ENCODE measurements at places on chromosomes 3 and 15.

DNA sequence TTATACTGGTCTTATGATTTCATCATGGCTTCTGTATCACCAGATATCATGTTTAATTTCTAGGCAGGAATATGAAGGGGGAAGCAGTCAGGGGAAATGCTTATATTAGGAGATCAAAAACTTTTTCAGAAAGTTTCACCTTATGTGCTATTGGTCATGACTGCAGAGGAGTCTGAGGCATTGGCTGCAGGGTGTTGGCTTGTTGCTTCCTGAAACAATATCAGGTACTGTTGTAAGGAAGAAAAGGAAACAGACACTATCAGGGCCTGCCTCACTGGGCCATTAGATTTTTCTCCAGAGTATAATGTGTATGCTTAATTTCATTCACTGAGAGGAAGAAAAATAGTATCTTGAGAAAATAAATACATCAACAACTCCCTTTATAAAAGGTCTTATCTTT lies 34.7 kb downstream of the LEKR1 start:
- no peak for DNase-seq

DNA sequence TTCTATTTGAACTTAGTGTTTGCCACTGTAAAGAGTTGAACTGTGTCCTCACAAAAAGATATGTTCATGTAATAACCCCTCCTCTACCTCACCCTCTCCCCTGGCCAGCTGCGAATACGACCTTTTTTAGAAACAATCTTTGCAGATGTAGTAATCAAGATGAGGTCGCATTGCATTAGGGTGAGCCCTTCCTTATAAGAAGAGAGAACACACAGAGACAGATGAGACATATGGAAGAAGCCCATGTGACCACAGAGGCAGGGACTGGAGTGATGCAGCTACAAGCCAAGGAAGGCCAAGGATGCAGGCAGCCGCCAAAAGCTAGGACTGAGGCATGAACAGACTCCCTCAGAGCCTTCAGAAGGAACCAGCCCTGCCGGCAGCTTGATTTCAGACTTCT lies 27.6 kb downstream of the GPR176 start:
- DNase-seq: no peak

- DNase-seq: no peak
These were observed 48.1 kb upstream of the MAP4 start for GRCh38 chr3:48064292-48064829.

- peak; percentile 54 for DNase-seq
These were observed 1.1 kb downstream of the PDIA5 start for GRCh38 chr3:123067689-123068600.

GRCh38 chr3:125151916-125152315 lies 60.6 kb downstream of the SLC12A8 start:
- no peak for DNase-seq

GRCh38 chr3:47318916-47319315 lies 36.2 kb downstream of the KLHL18 start:
- no peak for DNase-seq

DNA sequence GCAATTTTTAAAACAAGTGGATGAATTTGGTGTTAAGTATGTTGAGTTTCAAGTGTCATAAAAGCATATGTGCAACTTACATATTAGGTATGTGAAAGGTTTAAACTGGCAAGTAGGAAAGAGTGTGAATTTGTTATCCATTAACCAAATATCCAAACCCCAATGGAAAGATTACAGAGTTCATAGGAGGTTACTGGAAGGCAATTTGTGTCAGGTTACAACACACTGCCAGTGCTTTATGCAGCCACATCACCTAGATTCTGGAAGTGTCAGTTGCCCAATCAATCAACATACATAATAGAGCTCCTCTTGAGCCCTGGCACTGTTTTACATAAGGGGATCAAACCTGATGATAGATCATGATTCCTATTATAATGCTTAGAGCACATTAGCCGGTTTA lies 261.0 kb downstream of the ROBO1 start:
- no peak for DNase-seq

DNA sequence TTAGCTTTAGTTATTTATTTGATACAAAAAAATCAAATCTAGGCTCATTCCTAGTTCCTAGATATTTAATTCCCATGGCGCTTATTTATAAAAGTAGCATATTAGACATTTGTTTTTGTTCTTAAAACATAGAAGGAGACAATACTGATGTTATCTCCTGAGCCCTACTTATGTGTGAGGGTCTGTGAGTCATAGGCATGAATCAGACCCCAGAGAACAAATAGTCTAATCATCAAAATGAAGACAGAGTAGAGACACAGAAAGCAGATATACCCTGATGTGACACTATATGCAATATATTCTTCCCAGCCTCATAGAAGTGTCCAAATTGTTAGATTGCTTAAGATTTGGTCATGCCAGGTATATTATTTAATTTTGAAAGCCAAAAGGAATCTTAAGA lies 44.9 kb downstream of the PEX5L start:
- DNase-seq: no peak

DNA sequence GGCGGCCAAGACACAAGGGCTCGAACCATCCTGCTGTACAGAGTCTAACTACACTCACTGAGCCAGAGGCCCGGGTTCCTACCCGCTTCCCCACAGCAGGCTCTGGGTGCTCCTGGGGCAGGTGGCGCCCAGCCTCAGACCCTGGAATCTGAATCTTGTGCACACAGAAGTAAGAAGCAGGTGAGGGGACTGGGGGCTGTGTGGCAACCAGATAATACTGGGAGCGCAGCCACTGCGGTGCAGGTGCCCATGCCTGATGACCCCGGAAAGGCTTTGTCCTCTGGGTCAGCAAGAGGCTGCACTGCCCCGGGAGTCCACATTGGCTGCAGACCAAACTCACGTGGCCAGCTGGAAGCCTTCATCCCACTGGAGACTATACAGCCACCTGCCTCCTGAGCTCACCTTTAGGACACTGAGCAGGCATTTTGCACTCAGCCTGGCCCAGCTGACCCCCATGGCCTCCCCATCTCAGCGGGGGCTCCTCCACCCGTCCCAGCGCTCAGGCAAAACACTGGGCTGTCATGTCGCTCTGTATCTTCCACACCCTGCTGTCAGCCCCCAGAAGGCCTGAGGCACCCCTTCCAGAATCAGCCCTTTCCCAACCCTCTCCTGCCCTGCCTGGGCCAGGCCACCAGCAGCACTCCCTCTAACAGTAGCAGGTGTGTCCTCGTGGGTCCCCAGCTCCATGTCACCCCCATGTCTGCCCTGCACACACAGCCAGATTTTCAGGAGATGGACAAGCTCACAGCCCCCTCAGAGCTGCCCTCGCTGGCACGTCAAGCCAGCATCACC lies 101.0 kb upstream of the IQSEC1 start:
- no peak for DNase-seq

GRCh38 chr15:40990789-40991188 lies 37.5 kb downstream of the CHAC1 start:
- DNase-seq: no peak

DNA sequence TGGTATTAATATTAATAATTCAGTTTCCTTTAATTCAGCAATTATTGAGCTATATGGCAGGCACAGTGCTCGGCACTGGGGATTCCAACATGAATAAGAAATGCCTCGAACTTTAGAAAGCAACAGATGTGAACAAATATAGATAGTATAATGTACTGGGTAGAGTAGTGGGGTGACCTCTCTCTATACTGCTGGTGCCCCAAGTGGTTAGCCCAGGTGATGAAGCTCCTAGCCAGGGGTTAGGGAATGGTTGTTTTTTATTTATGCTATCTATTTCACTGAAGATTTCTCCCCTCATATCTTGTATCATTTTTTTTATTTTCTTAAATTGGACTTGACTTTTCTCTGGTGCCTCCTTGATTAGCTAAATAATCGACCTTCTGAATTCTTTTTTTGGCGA lies 62.1 kb downstream of the BHLHE40 start:
- no peak for DNase-seq

DNA sequence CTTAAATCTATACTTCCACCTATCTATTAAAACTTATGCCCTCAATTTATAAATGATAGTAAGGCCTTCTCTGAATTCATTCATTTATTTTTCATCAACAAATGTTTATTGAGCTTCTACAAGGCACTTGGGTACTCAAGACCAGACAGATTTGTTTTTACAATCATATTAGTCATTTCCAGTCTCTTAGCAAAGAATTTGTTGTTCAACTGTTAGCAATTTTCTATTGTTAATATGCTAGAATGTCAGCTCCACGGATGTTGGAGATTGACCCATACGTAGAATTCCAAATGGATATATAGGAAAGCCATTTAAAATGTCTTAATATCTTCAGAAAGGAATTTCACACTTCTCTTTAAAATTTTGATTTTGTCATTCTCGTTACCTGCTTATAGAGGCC lies 36.7 kb downstream of the ZBTB38 start:
- DNase-seq: no peak

GRCh38 chr3:194828116-194828515 lies 142.4 kb downstream of the FAM43A start:
- DNase-seq: no peak

DNA sequence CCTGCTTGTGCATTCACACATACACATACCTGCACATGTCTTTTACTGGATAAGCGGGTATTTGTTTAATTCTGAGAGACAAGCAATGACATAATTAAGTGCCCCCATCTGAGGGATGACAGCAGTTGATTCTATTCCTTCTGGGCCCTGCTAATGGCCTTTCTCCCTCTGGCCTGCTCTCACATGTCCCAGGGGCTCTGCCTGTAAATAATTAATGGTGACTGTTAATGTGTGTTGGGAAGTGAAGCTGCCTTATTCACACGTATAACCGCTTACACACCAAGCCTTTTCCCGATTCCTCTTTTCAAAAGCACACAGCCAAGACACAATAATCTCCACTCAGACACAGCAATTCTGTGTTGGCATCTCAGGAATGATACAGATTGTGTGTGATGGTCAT lies 47.8 kb downstream of the LRRK1 start:
- no peak for DNase-seq

GRCh38 chr3:24688446-24689148 lies 193.9 kb upstream of the THRB start:
- DNase-seq: no peak

- DNase-seq: no peak
These were observed 108.4 kb downstream of the ALDH1A2 start for GRCh38 chr15:57957113-57957512.

DNA sequence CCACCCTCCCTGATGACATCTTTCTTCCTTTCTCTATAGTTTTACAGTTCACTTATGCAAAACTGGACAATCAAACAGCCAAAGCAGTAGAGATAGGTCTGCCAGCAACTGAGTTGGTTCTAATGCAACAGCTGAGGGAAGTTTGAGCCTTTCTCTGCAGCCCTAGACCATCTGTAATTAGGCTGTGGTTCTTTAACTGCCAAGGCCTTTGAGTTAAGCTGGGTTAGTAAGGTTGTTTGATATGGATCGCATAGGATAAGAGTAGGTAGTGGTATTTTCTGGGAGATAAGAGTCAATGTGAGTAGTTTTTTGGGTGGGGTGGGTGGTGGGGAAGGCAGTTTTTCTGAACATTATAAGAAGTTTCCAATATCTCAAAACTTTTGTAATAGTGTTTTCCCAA lies 3.0 kb downstream of the RPL39L start:
- no peak for DNase-seq

DNA sequence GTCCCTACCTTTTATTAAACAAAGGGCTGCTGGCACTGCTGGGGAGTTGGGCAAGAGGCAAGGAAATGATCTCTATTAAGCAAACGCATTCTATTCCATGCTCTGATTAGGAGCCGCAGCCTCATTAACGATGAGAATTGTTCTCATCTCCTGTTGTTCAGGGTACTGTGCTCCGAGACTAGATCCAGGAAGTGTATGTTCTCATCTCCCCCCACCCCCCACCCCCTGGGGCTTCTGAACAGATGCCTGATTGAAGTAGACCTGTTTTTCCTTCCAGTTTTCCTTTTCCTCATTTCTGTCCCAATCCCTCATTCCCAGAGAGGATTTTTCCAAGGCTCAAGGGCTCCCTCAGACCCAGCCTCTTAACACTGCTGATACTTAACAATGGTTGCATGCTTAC lies 81.6 kb upstream of the FEZF2 start:
- no peak for DNase-seq

GRCh38 chr3:176785171-176785570 lies 412.1 kb downstream of the TBL1XR1 start:
- no peak for DNase-seq

DNA sequence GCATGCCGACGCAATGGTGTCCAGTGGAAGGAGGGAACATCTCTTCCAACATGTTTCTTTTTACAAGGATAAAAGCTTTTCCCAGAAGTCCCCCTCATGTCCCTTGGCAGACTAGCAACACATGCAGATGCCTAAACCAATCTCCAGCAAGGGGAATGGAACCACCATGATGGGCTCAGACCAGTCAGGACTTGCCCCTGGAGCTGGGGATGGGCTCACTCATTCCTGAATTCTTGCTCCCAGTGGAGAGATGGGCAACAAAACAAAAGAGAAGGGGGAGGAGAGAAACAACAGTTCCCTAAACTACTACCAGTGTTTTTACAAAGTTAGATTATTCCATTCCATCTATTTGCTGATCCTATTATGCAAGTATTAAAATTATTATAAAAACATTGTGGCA lies 76.8 kb upstream of the OXTR start:
- DNase-seq: no peak

DNA sequence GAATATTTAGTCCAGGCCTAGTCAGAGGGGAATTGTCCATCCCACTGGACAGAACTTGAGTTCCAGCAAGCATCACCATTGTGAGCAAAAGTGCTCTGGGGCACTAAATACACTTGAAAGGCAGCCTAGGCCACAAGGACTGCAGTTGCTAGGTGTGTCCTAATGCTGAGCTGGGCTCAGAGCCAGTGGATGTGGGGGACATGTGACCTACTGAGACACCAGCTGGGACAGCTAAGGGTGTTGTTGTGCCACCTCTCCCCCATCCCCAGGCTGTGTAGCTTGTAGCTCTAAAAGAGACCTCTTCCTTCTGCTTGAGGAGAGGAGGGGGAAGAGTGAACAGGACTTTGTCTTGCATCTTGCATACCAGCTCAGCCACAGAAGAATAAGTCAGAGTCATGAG lies 120.9 kb downstream of the DTWD1 start:
- no peak for DNase-seq

GRCh38 chr3:85554153-85554552 lies 595.4 kb downstream of the CADM2 start:
- no peak for DNase-seq

GRCh38 chr15:86162641-86163040 lies 83.0 kb downstream of the AGBL1 start:
- DNase-seq: no peak

- DNase-seq: no peak
These were observed 983.8 kb downstream of the SI start for GRCh38 chr3:164094546-164094945.

- no peak for DNase-seq
These were observed 18.0 kb downstream of the NCEH1 start for GRCh38 chr3:172692751-172693338.

- no peak for DNase-seq
These were observed 16.1 kb downstream of the CLEC3B start for GRCh38 chr3:45042162-45042561.

- no peak for DNase-seq
These were observed 73.7 kb downstream of the TMEM212 start for GRCh38 chr3:171916888-171917287.

- DNase-seq: no peak
These were observed 1029.2 kb downstream of the OTOL1 start for GRCh38 chr3:162525771-162526170.

- DNase-seq: no peak
These were observed 345.7 kb downstream of the SV2B start for GRCh38 chr15:91445695-91446228.

All from NCI-H1417 (cell line).